ENCODE measurements at places on chromosomes 1 and 21. TPM values are rescaled to one million over a fixed set of nuclear protein-coding genes. Genes with fewer than 3 reads are reported as not detected.

Gene GJB3
- not detected for total RNA-seq

Gene PCBP3
- total RNA-seq, result 2.4 TPM

Gene FCRL2
- total RNA-seq, result 0.64 TPM

Gene DENND2C
- total RNA-seq, result 6.6 TPM

Gene GUCA2A
- total RNA-seq, result not detected

Gene SRGAP2C
- 5.8 TPM for total RNA-seq

Gene HFM1
- not detected for total RNA-seq

Gene PADI1
- total RNA-seq, result not detected

Gene EXO5
- 7.6 TPM for total RNA-seq

Gene UBE2U
- total RNA-seq, result not detected

Gene PADI2
- total RNA-seq, result not detected

Gene TRIM67
- total RNA-seq, result not detected

Gene GNAT2
- total RNA-seq, result not detected

Gene ZBTB8A
- not detected for total RNA-seq

Gene NR0B2
- not detected for total RNA-seq

Gene PLA2G2C
- not detected for total RNA-seq

Gene NBPF26
- 33.4 TPM for total RNA-seq

Gene C1orf185
- not detected for total RNA-seq

Gene DAB1
- total RNA-seq, result not detected

Gene ALX3
- not detected for total RNA-seq

Gene FMO5
- 1.3 TPM for total RNA-seq

Gene SPATA17
- total RNA-seq, result not detected

Gene LCE1F
- not detected for total RNA-seq
